Fibroblast of lung (primary cell): ENCODE measurements at places on chromosomes 5 and 9. TPM values are rescaled to one million over a fixed set of nuclear protein-coding genes. Genes with fewer than 3 reads are reported as not detected.

DNA sequence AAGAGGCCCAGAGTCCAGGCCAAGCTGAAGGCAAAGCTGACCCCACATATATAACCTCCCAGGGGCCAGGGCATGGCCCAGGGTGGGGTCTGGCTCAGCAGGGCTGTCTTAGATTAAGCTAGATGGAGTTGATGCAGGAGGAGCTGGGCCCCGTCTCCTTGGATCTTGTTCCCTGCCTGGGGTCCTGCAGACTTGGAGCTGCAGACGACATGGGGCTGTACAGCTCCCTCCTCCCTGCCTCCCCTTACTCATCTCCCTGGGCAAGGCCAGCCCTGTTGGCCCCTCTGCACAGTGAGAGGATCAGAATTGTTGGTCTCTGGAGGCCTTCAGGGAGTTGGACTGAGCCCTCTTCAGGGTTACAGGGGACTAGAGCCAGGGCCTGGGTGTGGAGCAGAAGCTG, 134.9 kb downstream of the RGS3 start:
- DNase-seq = no peak
- no peaks in the 10 kb centered on the region for H3K27me3 ChIP-seq
- peaks cover 20% of the 10 kb centered on the region for H3K36me3 ChIP-seq

DNA sequence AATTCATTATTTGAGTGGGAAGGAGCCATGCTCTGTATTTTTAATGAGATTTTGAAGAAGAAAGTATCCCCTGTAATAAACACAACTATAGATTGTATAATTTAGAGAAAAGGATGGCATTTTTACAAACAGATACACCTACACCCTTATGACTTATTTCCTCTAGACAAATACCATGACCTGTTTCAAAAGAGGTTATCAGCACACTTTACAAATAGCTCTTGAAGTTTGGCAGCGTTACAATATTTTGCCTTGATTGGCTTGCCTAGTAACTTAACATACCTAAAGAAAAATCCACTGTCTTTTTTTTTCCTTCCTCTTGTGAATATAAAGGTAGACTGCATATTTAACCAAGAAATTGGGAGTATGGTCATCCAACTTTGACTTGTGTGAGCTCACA, 28.5 kb upstream of the CETN3 start:
- peaks cover 5% of the 10 kb centered on the region for H3K27me3 ChIP-seq
- H3K36me3 ChIP-seq = no peaks in the 10 kb centered on the region
- H3K27ac ChIP-seq = no peak overlapping the region
- no peak overlapping the region for H3K4me3 ChIP-seq

DNA sequence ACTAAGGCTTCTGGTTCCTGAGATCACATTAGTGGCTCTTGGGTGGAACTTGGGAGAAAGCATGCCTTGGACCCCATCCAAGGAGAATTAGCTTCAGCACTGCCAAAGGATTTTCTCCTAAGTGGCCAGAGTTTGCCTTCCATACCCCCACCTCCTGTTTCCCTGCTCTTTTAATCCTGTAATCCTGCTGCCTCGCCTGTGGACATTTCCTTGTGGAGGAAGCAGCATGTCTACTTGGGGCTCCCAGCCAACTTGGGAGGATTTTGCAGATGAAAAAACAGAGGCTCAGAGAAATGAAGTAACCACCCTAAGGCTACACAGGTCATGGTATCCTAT, 1.6 kb downstream of the ARSI start:
- peak overlapping the region; percentile 44 for H3K4me3 ChIP-seq
- DNase-seq = peak; percentile 59
- H3K36me3 ChIP-seq = peaks cover 2% of the 10 kb centered on the region
- no peaks in the 10 kb centered on the region for H3K27me3 ChIP-seq

DNA sequence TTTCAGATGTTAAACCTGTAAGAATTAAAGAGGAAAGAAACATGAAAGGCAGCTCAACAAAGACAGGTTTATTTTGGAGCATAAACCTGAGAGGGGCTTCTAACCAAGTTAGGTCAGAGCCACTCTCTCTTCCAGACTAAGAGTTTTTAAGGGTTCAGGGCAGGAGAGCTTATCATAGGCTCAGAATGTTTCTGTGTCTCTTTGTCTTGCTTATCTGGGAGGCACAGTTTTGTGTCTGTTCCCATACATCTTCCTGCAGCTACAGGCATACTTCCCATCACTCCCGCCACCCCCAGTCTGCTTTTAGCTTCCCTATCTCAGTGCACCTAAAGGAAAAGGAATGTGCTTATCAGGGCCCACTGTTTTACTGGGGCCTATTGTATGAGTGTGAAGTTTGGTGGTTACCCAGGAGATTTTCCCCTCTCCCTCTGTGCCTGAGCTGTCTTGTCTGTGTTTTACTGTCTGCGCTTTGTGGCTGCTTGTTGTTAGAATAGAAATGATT, 21.9 kb downstream of the CD14 start:
- H3K36me3 ChIP-seq = no peaks in the 10 kb centered on the region
- no peak overlapping the region for H3K27ac ChIP-seq
- no peaks in the 10 kb centered on the region for H3K4me1 ChIP-seq
- no peak for DNase-seq
- H3K4me3 ChIP-seq = no peak overlapping the region
- H3K27me3 ChIP-seq = no peaks in the 10 kb centered on the region

DNA sequence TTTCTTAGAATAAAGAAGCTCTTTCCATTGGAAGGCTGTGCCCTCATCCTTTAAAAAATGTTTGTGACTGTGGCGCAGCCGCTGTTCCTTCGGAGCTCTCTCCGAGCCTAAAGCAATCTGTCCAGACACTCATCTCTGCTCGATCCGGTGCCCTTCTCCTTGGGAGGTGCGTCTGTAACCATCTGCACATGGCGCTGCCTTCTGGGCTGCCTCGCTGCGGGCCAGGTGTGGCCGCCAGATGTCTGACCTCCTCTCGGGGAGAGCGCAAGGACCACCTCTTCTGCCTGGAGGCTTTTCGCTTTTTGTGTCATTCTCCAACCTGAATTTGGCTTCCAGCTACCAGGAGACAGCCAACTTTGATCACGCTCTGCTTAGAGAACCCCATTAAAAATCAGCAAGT, 153.4 kb upstream of the PTCH1 start:
- no peaks in the 10 kb centered on the region for H3K4me1 ChIP-seq
- no peak for DNase-seq
- no peak overlapping the region for H3K4me3 ChIP-seq
- H3K36me3 ChIP-seq = no peaks in the 10 kb centered on the region
- H3K27ac ChIP-seq = no peak overlapping the region

DNA sequence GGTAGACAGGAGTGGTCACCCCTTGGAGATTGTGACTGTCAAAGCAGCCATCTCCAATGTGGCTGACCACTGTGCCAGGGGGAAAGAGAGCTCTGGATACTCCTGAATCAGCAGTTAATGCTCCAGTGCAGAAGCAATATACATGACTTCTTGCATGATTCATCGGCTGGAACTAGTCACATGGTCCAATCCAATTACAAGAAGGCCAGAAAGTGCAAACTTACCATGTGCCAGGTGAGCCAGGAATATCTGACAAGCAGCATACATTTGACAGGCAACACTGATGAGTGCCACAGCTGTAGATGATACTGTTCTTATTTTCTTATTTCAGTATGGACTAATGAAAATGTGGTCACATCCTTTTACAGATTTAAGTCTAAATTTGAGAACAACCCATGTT, 440.0 kb upstream of the MPDZ start:
- peaks cover 14% of the 10 kb centered on the region for H3K4me1 ChIP-seq
- no peak overlapping the region for H3K4me3 ChIP-seq
- no peaks in the 10 kb centered on the region for H3K27me3 ChIP-seq
- H3K36me3 ChIP-seq = no peaks in the 10 kb centered on the region

The GADD45G gene
- polyA plus RNA-seq = 0.23 TPM in 1 of 2 replicates, not detected in the other

The UNC5A gene
- 0.01 TPM in 1 of 2 replicates, not detected in the other for polyA plus RNA-seq

The BARHL1 gene
- not detected in 2 replicates for polyA plus RNA-seq

The PRRT1B gene
- polyA plus RNA-seq = not detected in 2 replicates
